ENCODE measurements at places on chromosomes 5 and 9.

GRCh38 chr5:88689668-88690408 is 193.1 kb downstream of the MEF2C start:
- no peak for DNase-seq

GRCh38 chr5:73282383-73282782 is 109.4 kb downstream of the TMEM174 start:
- no peak for DNase-seq

- DNase-seq = no peak
Measured at GRCh38 chr9:37066139-37066725, 32.2 kb upstream of the PAX5 start.

- no peak for DNase-seq
Measured at GRCh38 chr9:38638881-38639576, 18.6 kb upstream of the ANKRD18A start.

- no peak for DNase-seq
Measured at GRCh38 chr5:174045470-174046025, at the start of gene NSG2. NSG2 (plus strand) TSS chr5:174045706; CDS start chr5:174046756, 1,050 bp downstream.

- no peak for DNase-seq
Measured at GRCh38 chr5:15946026-15946425, 233.6 kb downstream of the MARCHF11 start.

DNA sequence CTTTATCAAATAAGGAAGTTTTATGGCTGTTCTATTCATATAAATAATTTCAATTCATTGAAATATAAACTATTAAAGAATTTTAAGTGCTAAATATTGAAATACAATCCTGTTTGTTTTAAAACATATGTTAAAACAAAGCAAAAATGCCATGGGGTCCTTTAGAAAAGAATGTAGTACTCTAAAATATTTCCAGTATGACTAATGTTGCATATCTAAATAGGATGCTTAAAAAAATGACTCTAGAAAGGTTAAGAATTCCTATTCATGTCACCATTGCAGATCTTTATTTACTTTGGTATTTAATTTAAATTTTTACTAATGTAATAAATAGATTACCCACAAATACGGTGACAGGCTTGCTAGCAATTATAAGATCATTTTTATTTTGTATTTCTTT is 132.3 kb downstream of the ZNF608 start:
- DNase-seq = no peak

DNA sequence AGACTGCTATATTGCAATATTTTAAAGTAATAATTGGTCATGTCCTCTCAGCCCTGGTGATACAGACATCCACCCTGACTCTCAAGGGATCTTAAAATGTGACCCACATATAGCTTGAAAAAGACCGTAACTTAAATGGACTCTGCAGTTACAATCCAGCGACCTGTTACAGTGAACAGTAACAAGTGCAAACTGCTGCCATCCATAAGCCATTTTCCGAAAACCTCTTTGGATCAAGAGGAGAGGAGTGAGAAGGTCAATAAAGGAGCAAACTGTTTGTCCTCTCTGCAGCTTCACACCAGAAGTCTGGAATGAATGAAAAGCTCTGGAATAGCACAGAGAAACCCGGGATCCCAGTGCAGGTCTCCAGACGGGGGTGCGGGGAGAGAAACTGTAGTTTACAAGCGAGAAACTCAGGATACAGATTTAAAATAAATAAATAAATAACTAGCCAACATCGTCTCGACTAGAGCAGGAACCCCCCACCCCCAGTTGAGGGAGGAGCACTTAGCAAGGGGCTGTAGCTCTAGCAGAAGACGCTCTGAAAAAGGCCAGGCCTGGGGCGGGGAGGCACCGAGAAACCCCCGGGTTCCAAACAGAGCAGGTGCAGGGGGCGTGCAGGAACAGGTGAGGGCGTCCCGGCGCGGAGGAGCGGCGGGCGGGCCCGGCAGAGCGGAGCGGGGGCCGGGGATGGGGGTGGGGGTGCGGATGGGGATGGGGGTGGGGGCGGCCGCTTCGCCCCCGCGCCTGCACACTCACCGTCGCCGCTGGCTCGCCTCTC is 572 bp downstream of the ZDHHC21 start:
- no peak for DNase-seq

DNA sequence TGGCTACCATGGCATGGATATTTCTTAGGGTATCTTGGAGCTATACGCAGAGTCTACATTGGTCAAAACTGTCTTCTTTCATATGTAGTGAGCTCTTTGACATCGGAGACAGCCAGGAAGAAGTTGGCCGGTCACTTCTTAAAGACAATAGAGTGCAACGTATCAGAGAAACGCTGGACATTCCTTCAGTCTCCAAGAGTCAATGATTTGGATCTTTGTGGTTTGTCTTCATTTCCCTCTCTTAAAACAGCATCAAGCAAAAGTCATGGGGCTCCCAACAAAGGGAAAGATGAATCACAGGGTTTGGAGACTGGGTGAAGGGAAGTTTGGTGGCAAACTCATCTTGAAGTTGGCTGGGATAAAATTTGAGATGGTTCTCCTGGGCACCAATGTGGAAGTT is 320.1 kb downstream of the AGTPBP1 start:
- no peak for DNase-seq

DNA sequence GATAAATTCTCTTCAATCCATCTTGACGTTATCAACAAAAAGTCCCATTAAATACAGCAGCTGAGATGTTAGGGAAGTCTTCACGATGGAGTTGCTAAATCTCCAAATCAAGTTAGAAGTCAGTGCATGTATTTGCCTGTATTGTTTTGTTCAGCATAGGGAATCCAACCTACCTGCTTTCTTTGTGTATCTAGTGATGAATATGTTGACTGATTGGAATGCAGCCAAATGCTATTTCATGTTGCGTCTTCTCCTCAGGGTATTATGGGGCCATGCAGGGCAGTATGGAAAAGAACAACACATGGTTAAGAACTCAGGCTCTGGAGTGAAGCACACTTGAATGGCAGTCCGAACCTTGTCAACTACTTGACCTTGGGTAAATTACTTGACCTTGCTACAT is 529.5 kb upstream of the ZNF462 start:
- no peak for DNase-seq

GRCh38 chr5:88109818-88110217 is 158.8 kb downstream of the TMEM161B start:
- no peak for DNase-seq

DNA sequence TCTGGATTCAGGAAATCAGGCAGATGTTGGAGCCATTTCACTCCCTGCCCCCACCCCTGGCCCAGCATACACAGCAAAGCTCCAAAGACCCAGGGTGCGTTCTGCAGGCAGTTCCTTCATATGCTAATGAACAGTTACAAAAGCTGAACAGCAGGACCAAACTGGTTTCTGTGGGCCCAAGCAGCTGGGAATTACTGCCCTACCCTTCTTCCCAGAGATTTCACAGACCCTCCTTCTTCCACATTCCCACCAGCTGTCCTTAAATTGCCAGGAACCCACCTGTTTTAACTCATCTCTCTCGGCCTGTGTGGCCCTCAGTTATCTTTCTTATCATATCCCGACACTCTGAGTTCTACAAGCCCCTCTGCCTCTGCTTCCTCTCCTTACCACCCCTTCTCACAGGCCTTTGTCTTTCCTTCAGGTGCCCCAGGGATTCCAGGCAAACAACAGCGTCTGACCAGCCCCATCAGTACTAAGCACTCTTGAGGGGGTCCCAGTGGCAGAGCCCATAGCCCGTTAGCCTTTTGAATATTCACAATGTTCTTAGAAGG is 10.6 kb upstream of the F2RL1 start:
- DNase-seq = no peak

DNA sequence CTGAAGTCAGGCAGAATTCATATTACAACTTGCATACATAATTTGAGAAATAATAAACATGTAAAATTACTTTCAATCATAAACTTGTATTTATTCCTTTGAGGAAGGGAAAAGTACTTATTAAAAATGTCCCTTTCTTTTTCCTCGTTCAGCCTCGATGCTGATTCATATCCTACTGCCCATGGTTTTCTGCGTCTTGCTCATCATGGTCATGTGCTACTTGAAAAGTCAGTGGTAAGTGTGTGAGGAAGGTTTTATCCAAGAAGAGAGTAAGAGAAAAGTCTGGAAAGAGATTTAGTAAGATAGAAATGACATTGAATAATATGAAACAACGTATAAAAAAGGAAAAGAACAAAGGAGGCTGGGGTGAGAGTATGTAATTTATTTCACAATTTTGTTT is 85.9 kb downstream of the OSMR start:
- DNase-seq = no peak

DNA sequence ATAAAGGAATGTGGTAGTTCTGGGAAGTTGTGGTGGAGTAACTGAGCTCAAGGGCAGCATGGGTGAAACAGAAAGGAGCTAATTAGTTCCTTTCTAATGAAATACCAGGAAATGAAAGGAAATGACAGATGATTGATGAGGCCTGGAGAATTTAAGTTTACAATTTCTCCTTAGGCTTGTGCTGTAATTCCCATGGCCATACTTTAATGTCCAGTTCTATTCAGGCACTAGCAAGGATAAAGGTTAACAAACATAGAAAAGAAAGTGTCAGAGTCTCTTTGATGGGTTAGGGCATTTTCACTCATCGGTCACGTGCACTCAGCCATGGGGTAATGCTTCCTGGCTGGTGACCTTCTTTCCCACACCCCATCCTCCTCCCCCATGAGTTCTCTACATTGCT is 70.3 kb downstream of the CTSL start:
- no peak for DNase-seq

- DNase-seq = no peak
Measured at GRCh38 chr9:85004818-85005413, 335.4 kb downstream of the NTRK2 start.

DNA sequence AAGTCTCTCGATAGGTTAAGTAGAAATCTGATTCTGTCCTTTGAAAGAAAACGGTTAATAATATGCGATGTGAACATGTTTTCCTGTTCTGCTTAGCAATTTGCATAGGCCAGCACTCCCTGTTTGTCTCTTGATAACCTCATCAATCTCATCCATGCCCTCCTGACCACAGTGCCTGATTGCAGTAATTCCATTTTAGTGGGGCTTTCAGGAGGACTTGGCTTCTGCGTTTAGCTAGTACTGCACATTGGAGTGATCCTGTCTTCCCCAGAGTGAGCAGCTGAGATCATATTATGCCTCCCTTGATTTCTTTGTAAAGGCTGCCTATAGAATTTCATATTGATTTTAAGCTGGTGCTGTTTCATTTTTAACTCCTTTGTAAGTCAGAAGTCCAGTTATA is 335.9 kb upstream of the ISL1 start:
- no peak for DNase-seq

DNA sequence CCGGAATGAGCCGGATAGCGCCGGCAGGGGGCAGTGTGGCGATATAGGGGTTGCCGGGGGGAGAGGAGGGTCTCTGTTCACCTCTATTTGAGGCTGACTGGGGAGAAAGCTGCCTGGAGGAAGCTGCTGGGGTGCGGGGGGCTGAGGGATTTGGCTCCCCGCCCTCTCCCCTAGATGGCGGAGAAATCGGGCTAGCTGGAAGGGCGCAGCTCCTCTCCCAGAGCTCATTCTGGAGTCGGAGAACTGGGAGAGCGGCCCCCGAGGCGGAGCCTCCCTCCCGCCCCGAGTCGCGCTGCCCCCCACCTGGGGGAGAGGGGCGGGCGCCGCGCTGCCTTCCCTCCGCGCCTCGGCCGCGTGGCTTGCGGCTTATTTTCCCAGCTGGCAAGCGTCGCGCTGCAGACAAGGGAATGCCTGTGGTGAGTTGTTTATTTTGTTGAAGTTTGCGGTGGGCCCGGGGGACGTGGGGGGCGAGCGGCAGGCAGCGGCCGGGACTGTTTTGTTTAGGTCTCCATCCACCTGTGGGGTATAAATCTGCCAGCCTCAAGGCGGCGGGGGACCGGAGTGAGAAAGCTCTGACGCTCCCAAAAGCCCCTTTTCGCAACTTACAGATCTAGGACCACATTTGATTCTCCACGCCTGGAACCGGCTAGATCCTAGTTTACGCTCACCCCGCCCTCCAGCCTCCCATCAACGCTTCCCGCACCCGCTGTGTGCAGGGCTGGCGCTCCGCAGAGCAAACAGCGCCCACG is 4.1 kb upstream of the RGMB start:
- peak; percentile 52 for DNase-seq

DNA sequence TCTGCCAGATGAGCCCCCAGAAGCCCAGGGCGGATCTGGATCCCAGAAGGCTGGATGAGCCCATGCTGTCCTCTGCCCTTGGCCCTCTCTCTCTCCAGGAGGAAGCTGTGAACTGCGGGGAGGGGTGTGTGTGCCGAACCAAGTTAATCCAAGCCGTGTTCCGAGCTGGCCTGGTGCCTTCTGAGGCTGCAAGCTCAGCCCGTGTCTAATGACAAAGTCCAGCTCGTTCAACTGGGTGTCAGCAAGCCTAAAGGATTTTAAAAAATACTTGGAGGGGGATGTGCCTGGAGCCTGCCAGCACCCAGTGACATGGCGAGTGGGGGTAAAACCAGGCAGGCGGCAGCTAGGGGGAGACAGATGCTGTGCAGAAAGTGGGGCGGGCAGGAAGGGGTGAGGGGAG is 8.0 kb downstream of the STC2 start:
- DNase-seq = no peak

- DNase-seq = no peak
Measured at GRCh38 chr9:127569886-127570401, 42.1 kb upstream of the STXBP1 start.

DNA sequence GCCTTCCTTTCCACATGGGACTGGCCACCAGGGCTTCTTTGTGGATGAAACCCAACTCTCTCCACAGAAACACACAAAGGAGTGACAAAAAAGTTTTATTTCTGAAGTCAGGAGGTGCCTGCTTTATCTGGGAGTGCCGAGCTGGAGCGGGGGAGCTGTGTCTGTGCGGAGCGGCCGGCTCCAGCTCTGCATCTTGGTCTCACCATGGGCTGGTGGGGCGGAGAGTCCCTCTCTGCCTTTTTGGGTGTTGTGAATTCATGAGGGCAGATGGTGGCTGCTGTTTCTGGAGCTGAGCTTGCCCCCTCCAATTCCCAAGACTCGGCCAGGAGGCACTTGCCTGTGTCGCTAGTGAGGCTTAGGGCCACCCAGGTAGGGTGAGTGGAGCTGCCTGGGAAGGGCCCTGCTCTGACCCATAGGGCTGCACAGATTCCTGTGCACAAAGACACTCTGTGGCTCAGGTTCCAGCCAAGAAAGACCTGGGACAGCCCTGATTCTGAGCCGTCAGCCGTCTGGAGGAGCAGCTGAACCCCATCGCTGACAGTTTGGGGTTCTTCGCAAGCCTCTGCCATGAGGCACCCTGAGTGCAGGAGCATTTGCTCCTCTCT is 1.4 kb downstream of the DBH start:
- no peak for DNase-seq

Measured in T-helper 9 cell (primary cell).